H4 (cell line): ENCODE measurements at places on chromosomes 3 and 15. TPM values are rescaled to one million over a fixed set of nuclear protein-coding genes. Genes with fewer than 3 reads are reported as not detected.

GRCh38 chr3:98875535-98875934 lies 26.0 kb downstream of the DCBLD2 start:
- no peak for DNase-seq

DNA sequence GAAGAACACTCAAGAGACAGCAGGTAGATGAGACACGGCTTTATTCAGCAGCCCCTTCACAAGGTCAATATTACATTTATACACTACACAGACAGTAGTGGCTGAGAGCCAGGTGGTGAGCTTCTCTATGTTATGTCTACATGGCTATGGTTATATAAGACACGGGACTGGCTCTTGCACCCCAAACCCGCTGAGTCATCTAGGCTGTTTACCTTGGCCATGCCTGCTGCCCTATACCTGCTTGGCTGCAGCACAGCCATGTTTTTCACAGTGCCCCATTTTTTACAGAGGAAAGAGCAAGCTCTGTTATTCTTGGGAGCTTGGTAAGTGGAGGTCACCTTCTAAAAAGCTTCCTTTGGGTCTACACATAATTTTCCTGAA lies 231.6 kb downstream of the IGSF11 start:
- no peak for DNase-seq

- DNase-seq, result no peak
Measured at GRCh38 chr3:120018299-120018698, 75.9 kb downstream of the GSK3B start.

DNA sequence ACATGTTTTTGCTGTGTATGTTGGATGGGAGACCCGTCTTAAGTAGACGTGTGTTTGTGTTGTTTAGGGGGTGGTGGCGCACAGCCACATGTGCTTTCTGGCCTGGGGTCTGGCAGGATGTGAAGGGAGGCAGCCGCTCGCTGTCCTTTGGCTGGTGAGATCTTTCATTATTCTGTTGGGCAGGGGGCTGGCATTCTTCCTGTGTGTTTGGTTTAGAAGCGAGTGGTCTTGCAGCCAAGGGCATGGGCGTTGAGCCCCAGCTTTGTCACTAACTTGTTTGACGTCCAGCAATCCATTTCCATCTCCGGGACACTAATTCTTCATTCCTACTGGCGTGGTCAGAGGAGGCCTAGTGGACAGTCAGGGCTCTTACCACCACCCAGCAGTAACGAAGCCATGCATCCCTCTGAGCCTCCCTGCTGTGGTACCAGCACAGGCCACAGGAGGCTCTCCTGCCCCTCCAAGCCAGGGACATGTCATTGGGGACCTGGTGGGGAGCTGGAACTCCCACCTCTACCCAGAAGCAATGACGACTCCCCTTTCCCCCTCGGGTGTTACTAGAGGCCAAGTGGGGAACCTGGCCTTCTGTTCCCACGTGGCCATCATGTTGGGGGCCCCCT lies 10.7 kb downstream of the THSD4 start:
- no peak for DNase-seq

DNA sequence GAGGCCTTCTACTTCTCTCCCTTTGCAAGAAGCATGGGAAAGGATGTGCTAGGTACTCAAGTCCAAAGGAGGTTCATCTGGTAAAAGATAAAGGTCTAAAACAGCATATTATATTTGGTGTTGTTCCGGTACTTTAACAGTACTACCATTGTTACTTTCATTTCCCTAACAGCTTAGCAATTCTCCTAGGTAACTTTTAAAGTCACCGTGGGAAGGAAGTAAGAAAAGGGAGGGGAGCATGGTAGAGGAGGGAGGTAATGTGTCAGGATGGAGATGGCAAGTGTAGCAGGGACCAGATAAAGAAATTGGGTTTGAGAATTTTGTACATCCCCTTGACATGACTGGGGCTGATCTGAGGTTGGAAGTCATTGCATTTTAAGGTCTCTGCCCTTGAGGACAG lies 89.4 kb upstream of the SKOR1 start:
- DNase-seq, result no peak

GRCh38 chr3:40120806-40121205 lies 188.7 kb upstream of the EIF1B start:
- no peak for DNase-seq

GRCh38 chr15:70478251-70478990 lies 284.9 kb downstream of the UACA start:
- no peak for DNase-seq

GRCh38 chr3:64895991-64896895 lies 208.4 kb upstream of the ADAMTS9 start:
- DNase-seq, result no peak

- DNase-seq, result peak; percentile 70
Measured at GRCh38 chr3:23668430-23668904, 137.3 kb upstream of the UBE2E1 start.

DNA sequence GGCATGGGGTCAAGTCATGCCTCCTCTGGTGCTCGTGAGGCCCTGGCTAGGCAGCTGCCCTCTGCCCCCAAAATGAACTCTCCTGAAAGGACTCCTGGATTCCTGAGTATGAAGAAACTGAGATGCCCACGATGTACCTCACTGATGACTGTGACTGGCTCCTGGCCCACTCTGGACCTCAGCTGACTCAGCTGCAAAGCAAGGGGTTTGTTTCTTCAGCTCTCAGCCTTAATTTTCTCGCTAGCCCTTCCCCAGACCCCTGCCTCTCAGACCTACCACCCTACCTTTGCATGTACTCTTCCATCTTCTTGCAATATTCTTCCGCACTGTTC lies 5.2 kb upstream of the GNAI2 start:
- DNase-seq, result no peak

DNA sequence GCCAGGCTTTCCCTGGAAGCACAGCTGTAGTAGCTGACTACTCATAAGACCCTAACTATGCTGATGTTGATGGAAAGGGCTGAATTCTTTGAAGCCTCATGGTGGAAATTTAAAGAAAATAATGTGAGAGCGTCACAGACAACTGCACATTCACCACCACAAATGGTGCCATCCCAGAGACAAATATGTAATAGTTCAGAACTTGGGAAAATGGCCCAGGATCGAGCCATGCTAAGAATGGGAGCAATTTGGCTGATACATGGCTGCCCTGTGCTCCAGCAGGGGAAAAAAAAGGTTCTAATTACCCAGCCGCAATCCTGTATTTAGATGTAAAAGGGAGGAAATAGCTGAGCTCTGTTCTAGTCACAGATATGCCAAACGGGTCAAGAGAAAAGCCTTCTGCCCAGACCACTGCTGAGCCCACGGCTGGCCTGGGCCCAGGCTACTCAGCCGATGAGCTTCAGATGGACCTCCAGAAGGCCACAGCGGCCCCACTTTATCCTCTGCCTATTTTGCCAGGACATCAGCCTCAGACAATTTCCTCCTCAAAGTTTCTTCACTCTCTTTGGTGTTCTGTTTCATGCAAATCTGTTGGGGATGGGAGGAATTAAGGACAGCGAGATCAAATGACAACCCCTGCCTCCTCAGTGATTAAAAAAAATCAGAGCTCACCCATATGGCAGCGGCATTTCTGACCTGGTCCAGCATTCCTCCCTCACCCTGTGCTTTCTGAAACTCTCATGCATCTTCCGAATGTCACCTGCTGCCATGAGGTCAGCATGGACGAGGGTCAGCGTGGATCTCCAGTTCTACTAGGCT lies 54.5 kb upstream of the MEX3B start:
- no peak for DNase-seq

- DNase-seq, result no peak
Measured at GRCh38 chr3:31534065-31534425, 1.3 kb downstream of the STT3B start.

DNA sequence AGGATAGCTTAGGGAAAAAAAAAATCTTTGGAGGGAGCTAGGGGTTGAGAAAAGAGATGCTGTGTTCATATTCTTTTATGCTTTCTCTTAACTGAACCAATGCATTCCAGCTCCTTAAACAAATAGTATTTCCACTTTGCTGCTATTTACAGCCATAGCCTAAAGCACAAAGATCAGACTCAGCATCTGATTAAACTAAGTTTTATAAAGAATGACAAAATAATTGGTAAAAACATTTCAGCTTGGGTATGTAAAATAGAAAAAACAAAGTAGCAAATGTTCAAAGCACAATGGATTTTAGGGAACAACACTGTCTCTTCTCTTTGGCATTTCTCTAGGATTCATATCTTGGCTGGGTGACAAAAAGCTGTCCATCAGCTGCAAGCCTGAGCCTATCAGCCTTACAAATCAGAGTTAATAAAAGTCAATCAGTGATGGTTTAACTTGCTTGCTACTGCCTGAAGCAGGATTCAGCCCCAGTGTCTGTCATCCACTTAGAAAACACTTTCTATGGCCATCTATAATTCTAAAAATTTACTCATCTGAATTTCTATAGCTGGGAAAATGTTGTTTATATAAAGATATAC lies 232.1 kb upstream of the CDIN1 start:
- DNase-seq, result no peak

GRCh38 chr15:35958021-35958420 lies 412.1 kb upstream of the DPH6 start:
- no peak for DNase-seq

DNA sequence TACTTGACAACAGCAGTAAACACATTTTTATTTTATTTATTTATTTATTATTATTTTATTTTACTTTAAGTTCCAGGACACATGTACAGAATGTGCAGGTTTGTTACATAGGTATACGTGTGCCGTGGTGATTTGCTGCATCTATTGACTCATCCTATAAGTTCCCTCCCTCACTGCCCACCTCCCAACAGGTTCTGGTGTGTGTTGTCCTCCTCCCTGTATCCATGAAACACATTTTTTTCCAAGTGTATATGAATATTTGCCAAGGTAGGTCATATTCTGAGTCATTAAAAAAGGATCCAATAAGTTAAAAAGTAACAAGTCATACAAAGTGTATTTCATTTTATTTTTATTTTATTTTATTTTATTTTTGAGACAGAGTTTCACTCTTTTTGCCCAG lies 567.3 kb upstream of the KCNMB2 start:
- no peak for DNase-seq

DTX3L gene
- total RNA-seq, result 45.9 and 53.2 TPM in 2 replicates

ELL3 gene
- total RNA-seq, result 1.3 and 2.2 TPM in 2 replicates

PTX3 gene
- total RNA-seq, result 0.99 and 1.5 TPM in 2 replicates

AHSG gene
- not detected in 2 replicates for total RNA-seq

CADPS gene
- total RNA-seq, result 0.17 TPM in 1 of 2 replicates, not detected in the other

UROC1 gene
- not detected in 2 replicates for total RNA-seq
